ENCODE measurements at places on chromosomes 5 and 9. TPM values are rescaled to one million over a fixed set of nuclear protein-coding genes. Genes with fewer than 3 reads are reported as not detected.
A peak's percentile ranks its signal among the peaks of the same experiment; 100 is the strongest.

KIAA1958 gene
- total RNA-seq, result 11.4 TPM

GRCh38 chr9:88658311-88658822, 123.4 kb downstream of the NXNL2 start:
- DNase-seq, result no peak

- peak; percentile 18 for DNase-seq
Observed at GRCh38 chr5:77518304-77518703, 26.2 kb upstream of the WDR41 start.

AMBP gene
- 1,510 TPM for total RNA-seq

CDX1 gene
- not detected for total RNA-seq

GRCh38 chr5:13662626-13663025, 281.9 kb downstream of the DNAH5 start:
- no peak for DNase-seq

GRCh38 chr9:89364666-89365531, 46.6 kb downstream of the SECISBP2 start:
- no peak for DNase-seq

GRCh38 chr5:2897276-2897961, 145.9 kb upstream of the IRX2 start:
- DNase-seq, result no peak

- DNase-seq, result no peak
Observed at GRCh38 chr5:108998216-108998615, 250.5 kb downstream of the FER start.

GRCh38 chr9:36640771-36641381, 68.2 kb downstream of the MELK start:
- no peak for DNase-seq

DNA sequence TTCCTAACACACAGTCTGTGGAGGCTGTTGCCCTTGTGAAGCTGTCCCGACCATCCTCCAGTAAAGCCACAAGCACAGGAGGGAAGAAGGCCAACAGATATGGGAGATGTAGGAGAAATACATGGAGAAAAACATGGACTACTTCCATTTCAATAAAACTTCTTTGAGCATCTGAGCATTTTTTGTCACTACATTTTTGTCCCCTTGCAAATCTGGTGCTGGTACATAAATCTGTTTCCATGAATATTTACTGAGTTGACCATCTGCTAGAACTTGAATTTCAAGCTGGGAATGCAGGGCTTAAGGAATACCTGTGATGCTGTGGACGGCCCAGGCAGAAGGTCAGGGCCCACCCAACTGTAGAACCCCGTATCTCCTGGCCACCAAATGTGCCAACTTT, 43.9 kb upstream of the ICE1 start:
- no peak for DNase-seq

DNA sequence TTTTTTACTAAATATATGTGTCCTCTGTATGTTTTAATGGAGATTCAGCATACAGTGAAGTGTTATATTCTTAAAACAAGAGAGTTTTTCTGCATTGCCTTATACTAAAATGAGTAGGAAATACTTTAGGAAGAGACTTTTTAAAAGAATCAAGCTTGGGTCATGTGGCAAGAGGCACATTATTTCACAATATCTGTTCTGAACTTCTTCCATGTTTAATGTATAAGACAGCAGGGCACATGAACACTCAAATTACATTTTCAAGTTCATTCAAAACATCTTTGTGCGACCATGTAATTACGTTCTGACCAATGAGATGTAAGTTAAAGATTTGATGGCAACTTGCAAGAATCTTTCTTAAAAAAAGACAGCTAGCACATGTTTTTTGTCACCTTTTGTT, 1055.9 kb downstream of the NR2F1-AS1 start:
- DNase-seq, result no peak

DNA sequence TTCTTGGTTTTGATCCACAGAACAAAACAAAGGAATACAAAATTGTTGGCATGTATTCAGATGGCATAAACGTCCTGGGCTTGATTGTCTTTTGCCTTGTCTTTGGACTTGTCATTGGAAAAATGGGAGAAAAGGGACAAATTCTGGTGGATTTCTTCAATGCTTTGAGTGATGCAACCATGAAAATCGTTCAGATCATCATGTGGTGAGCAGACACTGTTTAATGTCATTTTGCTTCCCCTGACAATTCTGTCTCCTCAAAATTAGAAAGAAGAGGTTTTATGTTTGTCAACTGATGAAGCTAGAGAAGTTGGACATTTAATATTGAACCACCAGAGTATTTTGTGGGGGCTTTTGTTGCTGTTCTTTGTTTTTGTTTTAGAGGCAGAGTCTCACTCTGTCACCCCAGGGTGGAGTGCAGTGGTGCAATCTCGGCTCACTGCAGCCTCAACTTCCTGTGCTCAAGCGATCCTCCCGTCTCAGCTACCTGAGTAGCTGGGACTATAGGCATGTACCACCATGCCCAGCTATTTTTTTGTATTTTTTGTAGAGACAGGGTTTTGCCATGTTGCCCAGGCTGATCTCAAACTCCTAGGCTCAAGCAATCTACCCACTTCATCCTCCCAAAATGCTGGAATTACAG, 82.0 kb downstream of the SLC1A1 start:
- no peak for DNase-seq

FER gene
- 50.4 TPM for total RNA-seq

GRCh38 chr5:143386725-143387124, 16.8 kb downstream of the NR3C1 start:
- DNase-seq, result no peak

DNA sequence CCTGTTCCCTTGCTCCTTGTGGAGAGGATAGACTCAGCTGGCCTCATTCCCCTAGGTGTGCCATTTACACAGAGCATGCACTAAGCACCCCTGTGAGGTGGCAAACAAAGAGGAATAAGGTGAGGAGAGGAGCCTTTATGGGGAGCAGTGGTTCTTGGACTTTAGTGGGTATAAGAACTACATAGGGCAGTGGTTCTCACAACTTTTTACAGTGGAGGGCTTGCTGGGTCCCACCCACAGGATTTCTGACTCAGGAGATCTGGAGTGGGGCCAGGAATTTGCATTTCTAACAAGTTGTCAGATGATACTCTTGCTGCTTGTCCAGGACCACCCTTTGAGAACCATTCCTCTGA, 42.0 kb downstream of the CSF1R start:
- no peak for DNase-seq

EQTN gene
- not detected for total RNA-seq
